Right renal cortex interstitium (tissue), 3 donors: ENCODE measurements at places on chromosomes 6 and 20. TPM values are rescaled to one million over a fixed set of nuclear protein-coding genes. Genes with fewer than 3 reads are reported as not detected.

GRCh38 chr6:154520280-154520679 is 9.8 kb upstream of the CNKSR3 start:
- no peak for DNase-seq

DNA sequence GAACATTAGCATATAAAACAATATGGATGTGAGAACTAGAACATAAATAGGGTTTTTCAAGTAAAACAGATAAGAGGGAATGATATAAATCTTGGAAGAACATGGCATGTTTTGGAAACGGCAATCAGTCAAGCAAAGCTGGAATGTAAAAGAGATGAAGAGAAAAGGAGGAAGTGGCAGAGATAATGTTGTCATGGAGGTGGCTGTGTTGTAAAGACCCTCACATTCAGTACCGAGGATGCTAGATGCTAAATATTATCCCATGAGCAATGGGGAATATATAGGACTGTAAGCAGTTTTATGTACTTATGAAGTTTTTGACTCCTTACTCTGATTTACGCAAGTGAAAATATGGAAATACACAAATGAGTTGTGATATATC is 702 bp upstream of the RHAG start:
- DNase-seq, result no peak

Gene ARG1
- 0.43 TPM for polyA plus RNA-seq

DNA sequence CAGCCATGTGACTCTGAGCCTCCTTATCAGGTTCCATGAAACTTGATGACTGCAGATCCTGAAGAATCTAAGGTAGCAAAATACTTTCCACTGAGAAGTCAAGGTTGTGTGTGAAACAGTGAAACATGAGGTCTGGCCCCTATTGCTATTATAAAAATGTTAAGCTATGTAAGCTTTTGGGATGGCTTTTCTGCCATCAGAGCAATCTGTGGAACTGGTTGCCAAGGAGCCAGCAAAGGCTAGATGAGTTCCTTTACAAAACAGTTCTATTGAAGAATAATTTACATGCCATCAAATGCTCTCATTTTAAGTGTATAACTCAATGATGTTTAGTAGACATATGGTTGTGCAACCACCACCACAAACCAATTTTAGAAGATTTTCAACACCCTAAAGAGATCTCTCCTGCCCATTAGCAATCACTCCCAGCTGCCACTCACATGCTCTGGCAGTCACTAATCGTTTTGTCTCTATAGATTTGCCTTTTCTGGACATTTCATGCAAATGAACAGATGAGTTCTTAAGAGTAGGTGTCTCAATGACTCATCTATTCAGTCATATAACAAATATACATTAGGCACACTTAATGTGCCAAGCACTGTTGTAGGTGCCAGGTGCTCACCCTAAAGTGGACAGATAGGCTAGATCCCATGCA is 19.9 kb upstream of the MEP1A start:
- no peak for DNase-seq

- no peak for DNase-seq
Observed at GRCh38 chr20:2872459-2873009, 747 bp upstream of the PTPRA start.

Gene CCN6
- polyA plus RNA-seq, result 1.9 TPM

GRCh38 chr6:81751388-81752083 is 945 bp downstream of the TENT5A start:
- DNase-seq, result no peak

Gene PBOV1
- not detected for polyA plus RNA-seq

Gene TMC2
- polyA plus RNA-seq, result 0.18 TPM

- no peak for DNase-seq
Observed at GRCh38 chr20:38092260-38092857, 58.8 kb downstream of the RPRD1B start.

GRCh38 chr20:19785983-19786285 is 27.9 kb downstream of the RIN2 start:
- no peak for DNase-seq

Gene SCRT2
- polyA plus RNA-seq, result 0.06 TPM

DNA sequence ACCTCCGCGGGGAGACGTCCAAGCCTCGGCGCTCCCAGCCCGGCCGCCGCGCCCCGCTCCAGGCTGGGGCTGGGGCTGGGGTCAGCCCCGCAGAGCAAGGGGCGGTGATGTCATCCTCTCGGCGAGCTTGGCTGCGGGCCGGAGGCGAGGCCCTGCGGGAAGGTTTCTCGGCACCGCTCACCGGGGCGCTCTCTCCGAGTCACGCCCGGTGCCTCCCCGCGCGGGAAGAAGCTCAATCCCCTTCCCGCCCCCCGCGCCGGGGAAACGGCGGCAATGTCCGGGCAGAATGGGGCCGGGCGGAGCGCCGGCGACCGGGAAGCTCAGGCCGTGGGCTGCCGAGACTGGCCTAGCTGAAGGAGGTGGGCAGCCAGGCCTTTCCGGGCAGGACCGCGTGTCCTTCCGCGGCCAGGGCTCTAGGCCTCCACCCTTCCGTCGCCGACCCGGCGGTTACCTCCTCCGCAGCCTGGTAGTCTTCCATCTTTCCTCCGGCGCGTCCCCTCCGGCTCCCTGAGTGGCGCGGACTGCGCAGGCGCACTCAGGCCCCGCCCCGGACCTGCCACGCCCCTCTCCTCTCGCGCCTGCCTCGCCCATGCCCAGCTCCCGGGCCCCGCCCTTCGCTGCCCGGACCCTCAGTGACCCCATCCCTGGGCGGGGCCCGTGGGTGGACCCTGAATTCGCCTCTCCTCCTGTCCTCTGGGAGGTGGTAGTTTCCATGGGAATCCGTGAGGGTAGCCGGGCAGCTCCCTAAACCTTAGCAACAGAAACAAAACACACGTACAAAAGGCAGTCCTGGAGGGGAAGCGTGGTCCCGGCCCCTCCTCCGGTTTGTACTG is at the start of gene DYNLT1:
Gene DYNLT1, minus strand, starts transcription at position 513 of the 833 bp plus-strand sequence. Its CDS starts 35 bp downstream, at position 478.
- DNase-seq, result peak; percentile 85

- DNase-seq, result no peak
Observed at GRCh38 chr20:15570156-15570555, 1003.1 kb downstream of the KIF16B start.

- no peak for DNase-seq
Observed at GRCh38 chr6:146582857-146583256, 15.9 kb upstream of the ADGB start.

DNA sequence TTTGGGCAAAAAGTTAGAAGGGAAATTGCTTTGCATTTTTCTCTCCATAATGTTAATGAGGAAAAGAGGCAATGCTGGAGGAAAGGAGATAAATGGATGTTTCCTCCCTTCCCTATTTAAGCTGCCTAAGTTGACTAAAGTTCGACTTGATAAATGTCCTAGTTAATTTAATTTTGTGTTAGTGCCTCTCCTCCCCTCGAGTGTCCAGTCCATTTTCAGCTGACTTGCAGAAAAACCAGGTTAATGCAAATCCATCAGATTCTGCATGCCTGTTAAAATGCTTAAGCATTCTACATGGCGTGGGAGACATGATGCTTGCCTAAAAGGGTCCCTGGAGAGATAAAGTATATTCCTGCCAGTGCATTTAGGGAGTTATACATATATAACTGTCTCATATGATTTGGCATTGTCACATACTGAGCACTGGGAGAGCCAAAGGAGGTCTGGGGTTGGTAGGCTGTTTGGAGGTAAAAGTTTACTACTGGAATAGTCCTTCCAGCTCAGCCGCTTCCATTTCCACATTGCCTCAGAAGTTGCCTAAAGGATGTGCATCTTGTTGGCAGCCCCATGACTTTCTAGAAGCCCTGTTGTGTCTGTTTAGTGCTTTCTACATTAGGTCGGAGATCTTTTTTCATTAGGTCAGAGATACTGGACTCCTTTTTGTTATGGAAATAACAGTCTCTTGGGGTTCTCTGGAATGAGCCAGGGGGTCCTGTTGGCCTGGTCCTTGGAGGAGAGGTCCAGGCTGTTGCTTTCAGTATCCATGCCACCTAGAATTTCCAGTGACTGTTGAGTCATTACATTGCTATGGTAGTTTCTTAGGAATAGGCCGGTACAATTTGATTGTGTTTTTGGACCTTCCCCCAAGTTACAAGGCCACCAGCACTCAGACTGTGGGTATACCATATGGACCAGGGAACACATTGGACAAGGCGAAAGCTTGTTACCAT is 30.4 kb downstream of the JARID2 start:
- DNase-seq, result no peak
